ENCODE measurements at places on chromosomes 16 and 17.
A peak's percentile ranks its signal among the peaks of the same experiment; 100 is the strongest.

DNA sequence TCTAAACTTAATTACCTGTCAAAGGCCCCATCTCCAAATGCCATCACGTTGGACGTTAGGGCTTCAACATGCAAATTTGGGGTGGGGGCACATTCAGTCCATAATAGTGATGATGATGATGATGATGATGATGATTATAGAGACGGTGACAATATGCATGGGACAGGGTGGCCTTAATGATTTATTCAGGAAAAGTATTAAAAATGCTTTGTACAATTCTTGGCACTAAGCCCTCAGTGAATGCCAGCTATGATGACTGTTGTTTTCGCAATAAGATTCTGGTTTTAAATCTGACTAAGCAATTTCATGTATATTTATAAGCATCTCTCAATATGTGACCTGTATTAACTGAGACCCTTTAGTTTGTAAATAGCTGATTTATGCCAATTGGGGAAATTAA is 106.3 kb downstream of the C16orf95 start:
- DNase-seq = no peak

DNA sequence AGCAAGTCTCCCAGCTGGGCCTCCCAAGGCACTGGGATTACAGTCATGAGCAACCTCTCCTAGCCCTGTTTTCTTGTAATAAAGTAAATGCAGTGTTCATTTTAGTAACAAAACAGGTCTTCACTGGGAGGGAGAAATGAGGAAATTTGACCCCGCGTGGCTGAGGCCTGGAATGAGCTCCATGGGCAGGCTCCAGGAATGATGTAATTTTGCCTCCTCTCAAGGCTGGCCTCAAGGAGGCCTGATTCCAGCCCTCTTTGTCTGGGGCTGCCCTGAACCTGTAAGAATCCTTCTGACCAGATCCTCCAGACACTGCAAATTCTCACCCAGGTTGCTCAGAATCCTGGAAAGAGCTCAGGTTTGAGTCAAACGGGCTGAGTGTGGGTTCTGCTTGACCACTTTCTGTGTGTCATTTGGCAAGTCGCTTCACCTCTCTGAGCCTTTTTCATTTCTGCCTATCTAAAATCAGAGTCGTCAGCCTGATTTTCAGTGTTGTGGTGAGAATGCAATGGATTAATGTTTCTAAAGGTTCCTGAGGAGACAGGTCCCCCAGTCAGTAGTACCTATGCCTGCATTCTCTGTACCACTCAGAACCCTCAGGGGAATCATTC is 57.1 kb downstream of the RAB11FIP4 start:
- DNase-seq = no peak

DNA sequence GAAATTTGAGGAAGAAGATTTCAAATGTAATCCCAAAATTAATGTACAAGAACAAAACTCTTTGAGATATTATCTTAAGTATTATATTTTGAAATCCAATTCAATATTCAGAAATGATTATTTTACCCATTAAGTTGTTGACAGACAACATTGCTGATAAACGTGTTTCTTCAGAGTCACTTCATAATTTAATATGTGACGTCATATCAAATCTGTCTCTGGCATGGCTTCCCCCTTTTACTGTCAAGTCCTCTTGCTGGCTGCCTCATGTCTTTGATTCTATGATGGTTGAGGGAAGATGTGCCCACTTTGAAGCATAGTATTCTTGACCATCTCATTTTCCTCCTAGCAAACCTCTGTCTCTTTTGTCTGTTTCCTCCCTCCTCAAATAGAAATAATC is 1257.1 kb upstream of the GOT2 start:
- DNase-seq = no peak

DNA sequence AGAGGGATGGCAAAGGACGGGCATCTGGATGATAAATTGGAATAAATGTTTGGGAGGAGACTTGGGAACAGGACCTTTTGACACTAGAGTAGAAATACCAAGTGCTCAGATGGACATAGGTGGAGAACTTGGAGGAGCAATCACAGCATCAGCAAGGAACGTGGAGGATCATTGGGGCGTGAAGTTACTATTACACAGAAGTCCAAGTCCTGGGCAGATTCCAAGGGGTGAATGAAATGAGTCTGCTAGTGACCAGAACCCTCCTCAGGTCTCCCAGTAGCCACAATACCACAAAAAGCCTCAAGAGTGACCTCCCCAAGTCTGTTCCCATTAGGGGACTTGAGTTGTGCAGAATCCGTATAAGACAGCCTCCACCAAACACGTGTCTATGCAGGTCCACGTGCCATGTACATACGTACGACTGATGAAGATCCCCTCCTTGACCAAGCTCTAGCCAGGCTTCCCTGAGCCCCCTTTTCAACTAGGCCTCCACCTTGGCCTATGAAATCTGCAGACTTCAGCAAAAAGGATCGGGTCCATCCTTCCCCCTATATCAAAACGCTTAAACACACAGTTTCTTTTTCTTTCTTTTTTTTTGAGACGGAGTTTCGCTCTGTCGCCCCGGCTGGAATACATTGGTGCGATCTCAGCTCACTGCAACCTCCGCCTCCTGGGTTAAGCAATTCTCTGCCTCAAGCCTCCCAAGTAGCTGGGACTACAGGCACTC is 2.2 kb downstream of the C17orf67 start:
- DNase-seq = no peak

GRCh38 chr17:81160747-81161453 is 4.4 kb upstream of the PVALEF start:
- DNase-seq = no peak

- DNase-seq = no peak
These were observed 5.4 kb downstream of the COL1A1 start for GRCh38 chr17:50196036-50196435.

- no peak for DNase-seq
These were observed 4.5 kb downstream of the SAMD14 start for GRCh38 chr17:50125420-50125997.

- DNase-seq = no peak
These were observed 488.9 kb upstream of the CA10 start for GRCh38 chr17:52647411-52647810.

DNA sequence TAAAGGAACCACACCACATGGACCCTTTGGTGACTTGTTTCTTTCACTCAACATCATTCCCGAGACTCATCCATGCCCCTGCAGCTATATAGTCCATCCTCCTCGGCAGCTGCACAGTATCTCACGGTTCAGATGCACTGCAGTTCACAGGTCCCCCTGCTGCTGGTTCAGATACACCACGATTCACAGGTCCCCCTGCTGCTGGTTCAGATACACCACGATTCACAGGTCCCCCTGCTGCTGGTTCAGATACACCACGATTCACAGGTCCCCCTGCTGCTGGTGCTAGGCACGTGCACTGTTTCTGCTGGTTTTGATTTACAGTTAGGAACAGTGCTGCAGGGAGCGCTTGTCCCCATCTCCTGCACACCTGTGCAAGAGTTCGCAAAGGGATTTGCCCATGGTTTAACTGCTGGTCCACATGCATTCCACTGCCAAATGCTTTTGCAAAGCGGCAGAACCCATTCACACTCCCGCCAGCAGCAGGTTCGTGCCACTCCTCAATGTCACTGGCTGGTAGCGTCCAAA is 3.8 kb downstream of the HSDL1 start:
- DNase-seq = no peak

GRCh38 chr17:77677211-77677610 is 281.3 kb upstream of the TNRC6C start:
- DNase-seq = no peak

- no peak for DNase-seq
These were observed 11.9 kb downstream of the PIEZO1 start for GRCh38 chr16:88772871-88773811.

- peak; percentile 4 for DNase-seq
These were observed 220 bp upstream of the ARHGAP44 start for GRCh38 chr17:12789075-12789480.

- no peak for DNase-seq
These were observed 1.1 kb upstream of the YBX2 start for GRCh38 chr17:7295230-7296180.

DNA sequence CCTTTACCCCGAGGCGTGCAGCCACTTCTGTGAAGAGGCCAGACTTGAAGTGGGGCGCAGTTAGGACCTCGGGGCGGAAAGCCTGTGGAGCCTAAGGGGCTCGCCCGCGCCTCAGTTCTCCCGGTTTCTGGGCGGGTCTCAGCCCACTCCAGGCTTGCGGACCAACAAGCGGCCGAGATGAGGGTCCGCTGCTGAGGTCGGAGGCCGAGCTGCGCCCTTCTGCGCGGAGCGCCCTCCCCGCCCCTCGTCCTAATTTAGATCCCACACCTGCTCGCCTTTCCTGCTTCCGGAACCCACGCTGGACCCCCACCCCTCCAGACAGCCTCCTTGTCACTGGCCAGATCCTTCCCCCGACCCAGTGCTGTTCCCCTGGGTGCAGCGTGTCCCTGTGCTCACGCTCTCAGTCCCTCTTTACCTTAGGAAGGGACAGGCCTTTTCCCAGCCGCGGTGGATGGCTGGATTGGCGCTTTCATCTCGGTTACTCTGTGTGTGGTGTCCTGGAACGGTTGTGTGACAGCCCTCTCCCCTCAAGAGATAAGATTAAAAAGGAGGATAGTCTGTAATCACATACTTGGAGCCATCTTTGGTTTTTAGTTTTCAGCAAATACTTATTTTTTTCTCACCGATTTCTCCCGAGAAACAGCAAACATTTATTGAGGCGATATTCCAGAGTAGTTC is 933 bp upstream of the ATXN7L3 start:
- no peak for DNase-seq

DNA sequence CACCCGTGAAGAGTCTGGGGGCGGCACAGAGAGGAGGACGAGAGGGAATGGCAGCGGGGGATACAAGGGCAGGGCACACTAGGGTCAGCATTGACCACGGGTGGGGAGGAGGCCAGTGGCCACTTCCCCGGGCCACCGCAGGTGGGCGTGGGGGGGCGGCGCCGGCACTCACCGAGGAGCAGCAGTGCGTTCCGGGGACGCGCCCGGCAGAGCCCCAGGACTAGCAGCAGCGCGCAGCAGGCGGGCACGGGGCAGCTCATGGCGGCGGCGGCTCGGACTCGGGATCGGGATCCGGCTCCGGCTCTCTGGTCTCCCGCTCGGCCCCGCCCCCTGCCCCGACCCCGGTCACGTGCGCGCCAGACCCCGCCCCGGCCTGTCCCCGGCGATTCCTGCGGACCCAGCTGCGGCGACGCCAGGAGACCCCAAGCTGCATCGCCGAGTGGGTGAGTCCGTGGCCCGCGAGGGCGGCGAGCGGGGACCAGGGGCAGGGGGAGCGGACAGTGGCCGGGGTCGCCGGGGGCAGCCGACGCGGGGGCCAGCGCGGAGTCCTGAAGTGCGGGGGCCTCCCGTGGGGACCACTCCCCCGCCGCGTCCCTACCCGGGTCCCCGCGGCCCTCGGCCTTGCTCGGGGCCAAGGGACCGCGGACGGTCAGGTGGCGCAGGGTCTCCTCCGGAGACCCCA is at the start of the genes SGSH and SLC26A11:
TSS of gene SGSH (minus strand) at position 280 of the 682 bp plus-strand sequence. CDS start at position 260, 20 bp downstream.
TSS of gene SLC26A11 (plus strand) at position 374 of the 682 bp plus-strand sequence. CDS start 1,134 bp downstream, outside the sequence.
- peak; percentile 29 for DNase-seq

- no peak for DNase-seq
These were observed 29.6 kb downstream of the SEC14L5 start for GRCh38 chr16:4987580-4988374.

DNA sequence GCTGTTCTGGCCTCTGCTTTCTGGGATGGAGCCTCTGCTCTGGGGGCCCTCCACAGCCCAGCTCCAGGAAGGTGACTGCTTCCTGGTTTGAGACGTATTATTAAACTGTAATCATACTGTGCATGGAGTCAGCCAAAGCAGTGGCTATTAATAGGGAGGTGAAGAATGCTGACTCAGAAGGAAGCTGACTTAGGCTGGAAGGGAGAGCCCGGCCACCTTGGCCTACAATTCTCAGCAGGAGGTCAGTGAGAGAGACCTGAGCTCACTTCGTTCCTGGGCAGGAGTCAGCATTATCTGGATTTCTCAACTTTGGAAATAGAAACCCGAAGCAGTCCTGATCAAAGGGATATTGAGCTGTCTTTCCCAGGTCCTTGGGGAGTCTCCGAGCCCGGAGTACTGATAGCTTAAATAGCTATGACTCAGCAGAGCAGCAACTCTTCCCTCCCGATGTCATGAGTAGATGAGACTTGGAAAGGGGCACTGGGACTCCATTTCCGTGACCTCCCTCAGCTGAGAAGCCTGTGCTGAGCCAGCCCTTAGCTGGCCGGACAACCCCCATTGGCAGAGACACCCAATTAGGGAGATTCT is 91.8 kb downstream of the YPEL2 start:
- DNase-seq = no peak

- DNase-seq = no peak
These were observed 44.3 kb downstream of the RGS9 start for GRCh38 chr17:65181237-65182061.

DNA sequence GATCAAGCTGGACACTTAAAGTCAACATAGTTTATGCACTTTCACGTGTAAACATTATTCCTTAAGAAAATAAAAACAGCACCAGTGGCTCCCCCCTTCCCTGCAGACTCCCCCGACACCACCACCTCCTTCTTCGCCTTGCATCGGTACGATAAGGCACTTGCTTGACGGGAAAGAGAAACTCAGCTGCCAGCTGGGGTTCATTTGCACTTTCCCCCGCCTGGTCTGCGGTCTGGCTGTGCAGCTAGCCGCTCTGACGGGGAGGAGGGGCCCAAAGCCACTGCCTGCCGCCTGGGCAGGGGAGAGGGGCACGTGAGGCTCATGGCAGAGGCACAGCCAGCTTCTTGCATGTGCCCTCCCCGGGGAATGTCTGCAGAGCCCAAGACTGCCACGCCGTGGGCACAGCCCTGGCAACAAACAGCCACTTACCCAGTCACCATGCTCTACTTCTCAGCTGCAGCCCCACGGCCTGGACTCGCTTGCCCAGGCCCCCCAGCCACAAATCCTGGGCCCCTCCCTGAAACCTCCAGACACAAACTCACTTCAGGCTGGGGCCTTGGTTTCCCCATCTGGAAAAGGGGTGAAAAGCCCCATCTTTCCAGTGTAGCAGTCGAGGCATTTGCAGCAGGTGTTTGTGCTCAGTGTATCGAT is 16.5 kb upstream of the PRM1 start:
- peak; percentile 85 for DNase-seq

DNA sequence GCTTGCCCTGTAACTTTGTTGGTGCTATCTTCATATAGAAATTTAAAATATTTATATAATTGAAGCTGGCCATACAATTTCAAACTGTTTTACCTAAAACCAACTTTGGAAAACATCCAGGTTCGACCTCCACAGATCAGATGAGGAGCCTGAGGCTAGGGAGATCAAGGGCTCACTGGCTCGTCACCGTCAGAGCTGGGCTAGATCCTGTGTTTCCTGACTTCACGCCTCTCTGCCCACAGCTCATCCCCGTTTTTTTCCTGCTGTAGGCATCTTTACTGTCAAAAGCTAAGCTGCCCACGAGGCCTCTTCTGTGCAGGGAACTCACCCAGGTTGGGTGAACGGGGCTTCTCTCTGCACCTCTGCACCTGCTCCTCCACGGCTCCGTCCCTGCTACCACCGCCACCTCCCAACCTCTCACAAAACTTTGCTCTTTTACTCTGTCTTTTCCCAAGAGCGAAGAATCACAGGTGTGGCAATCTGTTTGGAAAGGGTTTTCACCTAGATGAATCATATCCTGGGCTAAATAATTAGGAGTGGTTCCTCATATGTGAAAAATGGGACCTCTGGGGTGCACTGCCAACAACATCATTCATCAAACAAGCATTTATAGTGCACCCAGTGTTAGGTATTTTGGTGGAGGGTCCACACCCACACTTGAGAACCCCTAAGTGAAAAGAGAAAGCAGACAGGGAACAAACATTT is 24.8 kb upstream of the KDM6B start:
- no peak for DNase-seq

GRCh38 chr16:77212741-77213541 is 13.7 kb downstream of the SYCE1L start:
- peak; percentile 34 for DNase-seq
